ENCODE measurements at places on chromosomes 3 and 15.

- DNase-seq = no peak
Observed at GRCh38 chr3:60536420-60536819, 714.8 kb downstream of the FHIT start.

GRCh38 chr3:107800710-107801109 lies 277.9 kb downstream of the BBX start:
- DNase-seq = no peak

GRCh38 chr15:87345961-87346360 lies 910.6 kb downstream of the NTRK3 start:
- DNase-seq = no peak

DNA sequence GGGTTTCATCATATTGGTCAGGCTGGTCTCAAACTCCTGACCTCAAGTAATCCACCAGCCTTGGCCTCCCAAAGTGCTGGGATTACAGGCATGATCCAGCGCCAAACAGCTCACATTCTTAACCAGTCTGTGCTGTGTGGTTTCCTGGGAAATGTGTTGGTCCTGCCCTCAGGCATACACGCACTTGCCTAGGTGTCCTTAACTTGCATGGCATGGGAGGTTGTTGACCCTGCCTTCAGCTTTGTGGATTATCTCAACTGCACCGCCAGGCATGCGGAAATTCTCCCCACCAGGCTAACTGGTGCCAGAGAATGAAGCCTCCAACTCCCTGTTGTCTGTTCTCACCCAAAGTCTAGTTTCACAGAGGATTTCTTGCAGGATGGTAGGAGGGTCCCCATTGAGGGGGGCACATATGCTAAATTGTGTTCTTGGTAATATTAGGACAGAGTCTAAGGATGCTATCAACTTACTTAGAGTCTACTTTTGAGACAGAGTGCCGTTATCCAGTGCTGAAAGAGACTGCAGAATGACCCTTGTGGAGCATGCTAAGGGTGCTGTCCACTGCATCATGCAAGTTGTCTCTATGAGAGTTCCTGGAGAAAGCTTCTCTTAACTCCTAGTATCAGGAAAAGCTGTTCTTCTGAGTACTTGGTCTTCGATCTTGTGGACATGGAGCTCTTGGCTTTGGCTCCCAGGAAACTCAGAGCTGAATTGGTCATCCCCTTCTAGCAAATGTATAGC lies 61.6 kb upstream of the EIF1B start:
- no peak for DNase-seq

DNA sequence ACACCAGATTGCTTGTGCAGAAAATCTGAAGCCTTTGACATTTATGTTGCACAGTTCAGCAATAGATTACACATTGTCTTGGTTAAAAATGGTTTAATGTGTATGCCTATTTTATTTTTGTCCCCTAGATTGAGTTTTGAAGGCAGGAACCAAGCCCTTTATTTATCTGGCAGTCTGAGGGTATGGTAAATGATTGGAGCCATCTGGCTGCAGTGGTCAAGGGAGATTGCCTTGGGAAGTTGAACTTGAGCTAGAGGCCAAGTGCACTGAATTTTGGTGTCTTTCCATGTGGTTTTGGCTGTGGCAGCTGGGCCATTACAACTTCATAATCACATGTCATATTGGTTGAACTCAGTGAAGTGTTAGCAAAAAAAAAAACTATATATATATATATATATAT lies 248.7 kb upstream of the C2CD4B start:
- no peak for DNase-seq

DNA sequence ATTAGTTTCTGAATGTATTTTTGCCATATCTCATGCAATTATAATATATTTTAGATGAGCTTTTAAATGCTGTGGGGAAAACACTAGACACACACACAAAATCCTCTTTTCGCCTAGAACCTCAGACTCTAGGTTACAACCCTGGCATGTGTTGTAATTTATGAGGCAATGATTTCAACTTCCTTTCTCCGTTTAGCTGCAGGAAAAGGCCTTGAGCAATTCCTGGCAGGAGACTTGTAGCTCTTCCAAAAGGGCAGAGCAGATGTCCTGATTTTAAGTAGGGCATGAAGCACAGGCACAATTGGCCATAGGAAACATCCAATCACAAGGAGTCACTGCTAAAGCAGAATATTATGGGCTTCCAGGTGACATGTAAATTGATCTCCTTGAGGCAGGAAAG lies 82.0 kb downstream of the GPR156 start:
- DNase-seq = no peak

GRCh38 chr3:56200251-56200650 lies 268.0 kb downstream of the ERC2 start:
- no peak for DNase-seq

DNA sequence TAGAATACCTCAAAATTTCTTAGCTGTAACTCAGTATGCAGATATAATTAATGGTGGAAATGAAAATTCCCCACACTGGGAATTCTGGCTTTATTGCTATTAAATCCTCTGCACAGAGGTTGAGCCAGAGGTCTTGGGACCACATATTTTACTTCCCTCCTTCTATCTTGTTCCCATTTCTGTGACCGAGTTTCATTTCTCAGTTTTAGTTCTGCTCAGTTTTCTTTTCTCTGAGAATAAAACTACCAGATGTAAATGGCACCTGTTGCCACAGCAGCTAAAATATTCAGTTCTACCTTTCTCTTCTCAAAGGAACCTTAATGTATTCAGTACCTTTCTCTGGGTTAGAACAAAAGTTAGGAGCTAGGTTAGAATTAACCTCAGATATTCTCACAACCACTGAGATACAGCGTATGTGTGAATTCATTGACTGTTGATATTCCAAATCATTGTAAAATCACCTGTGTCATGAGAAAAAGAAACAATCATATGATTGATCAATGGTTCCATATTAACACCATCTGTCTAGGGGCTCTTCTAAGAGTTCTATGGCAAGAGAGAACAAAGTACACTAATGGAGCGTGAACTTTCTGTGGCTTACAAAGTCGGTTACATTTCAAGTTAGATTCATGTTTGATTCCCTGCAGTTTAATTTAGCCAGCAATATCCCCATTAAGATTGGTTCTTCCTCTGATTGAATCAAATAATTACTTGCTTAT lies 374.1 kb downstream of the EFHB start:
- no peak for DNase-seq

DNA sequence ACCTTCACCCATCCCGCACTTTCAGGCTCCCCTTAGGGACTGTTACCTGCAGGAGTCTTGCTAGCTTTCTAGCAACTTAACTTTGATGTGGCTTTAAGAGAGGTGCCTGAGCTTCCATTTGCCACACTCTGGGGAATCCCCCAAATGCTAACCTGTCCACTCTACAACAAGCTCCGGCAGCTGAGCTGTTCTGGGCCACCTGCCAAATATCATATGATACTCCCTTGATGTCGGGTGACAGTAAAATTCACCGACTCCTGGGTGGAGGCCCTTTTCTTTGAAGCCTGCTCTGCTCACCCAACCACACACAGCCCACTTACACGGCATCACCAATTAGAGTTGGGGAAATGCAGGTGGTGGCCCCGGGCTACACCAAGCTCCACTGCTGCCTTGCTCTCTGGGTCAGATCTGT lies 38.0 kb upstream of the XCR1 start:
- DNase-seq = peak; percentile 78

GRCh38 chr3:185532901-185533300 lies 19.5 kb downstream of the LIPH start:
- DNase-seq = no peak

GRCh38 chr3:66561367-66561766 lies 60.5 kb upstream of the LRIG1 start:
- DNase-seq = no peak

- DNase-seq = no peak
Observed at GRCh38 chr3:33775363-33775762, 23.1 kb upstream of the PDCD6IP start.

- peak; percentile 15 for DNase-seq
Observed at GRCh38 chr15:58748852-58749531, 515 bp downstream of the ADAM10 start.

- DNase-seq = no peak
Observed at GRCh38 chr15:36778531-36778930, 199.1 kb downstream of the CDIN1 start.

DNA sequence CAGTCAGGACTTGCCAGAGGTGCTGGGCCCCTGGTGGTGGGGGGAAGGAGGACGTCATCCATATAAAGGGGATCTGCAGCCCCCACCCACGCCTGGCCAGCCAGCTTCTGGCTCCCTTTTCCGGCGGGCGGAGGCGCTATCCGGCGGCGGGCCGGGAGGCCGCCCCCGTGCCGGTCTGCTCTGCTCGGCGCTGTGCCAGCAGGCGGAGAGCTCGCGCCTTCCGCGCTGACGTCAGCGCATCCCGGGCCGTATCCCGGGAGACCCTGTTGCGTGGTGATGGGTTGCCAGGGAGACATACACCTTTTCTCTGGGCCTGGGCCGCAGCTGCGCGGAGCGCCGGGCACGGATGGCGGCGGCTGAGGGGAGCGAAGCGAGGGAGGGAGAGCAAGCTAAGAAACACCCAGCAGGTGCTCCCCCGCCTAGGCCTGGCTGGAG lies 1.1 kb downstream of the FAM131A start:
- no peak for DNase-seq

DNA sequence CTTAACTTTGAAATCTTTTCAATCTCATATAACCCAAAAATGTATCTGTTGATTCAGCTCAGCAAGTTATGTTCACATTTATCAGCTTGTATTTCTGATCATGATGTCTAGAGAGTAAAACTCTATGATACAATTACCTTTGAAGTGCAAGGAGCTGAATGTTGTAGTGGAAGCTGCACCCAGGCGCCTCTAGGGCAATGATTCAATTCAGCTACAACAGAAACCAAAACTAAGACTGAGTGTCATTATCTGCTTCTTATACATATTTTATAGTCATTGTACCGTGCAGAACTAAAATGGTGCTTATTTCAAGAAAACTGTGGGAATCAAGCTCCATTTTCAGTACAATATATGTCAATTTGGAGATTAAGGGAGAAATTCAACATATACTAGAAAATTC lies 1237.5 kb downstream of the ZPLD1 start:
- no peak for DNase-seq

DNA sequence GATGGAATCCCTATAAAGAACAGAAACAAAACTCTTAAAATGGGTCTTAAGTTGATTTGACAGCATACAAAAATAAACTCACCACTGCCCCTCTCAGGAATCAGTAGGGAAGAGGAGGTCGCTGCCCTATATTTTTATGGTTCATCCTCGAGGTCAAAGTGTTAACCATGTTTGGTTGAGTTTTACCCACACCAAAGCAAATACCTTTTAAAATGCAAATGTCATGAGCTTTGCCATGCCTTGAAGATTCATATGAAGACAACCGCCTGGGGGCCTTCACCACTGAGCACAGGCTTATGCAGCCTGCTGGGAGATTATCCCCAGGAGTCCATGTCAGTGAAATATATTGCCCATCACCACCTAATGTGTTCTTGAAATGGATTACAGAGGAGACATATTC lies 66.1 kb downstream of the GLB1 start:
- no peak for DNase-seq

DNA sequence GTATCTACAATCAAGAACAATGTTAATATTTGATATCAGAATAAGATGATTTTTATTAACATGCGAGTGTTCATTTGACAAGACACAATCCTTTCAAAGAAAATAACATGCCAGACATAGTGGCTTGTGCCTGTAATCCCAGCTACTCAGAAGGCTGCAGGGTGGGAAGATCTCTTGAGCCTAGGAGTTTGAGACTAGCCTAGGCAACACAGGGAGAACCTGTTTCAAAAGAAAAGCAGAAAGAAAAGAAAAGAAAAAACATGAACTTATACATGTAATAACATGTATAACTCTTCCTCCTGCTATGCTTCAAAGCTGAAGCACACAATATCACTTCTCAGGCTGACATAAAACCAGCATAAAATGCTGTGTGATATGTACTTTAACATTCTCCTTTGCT lies 253.7 kb downstream of the FOXP1 start:
- no peak for DNase-seq

DNA sequence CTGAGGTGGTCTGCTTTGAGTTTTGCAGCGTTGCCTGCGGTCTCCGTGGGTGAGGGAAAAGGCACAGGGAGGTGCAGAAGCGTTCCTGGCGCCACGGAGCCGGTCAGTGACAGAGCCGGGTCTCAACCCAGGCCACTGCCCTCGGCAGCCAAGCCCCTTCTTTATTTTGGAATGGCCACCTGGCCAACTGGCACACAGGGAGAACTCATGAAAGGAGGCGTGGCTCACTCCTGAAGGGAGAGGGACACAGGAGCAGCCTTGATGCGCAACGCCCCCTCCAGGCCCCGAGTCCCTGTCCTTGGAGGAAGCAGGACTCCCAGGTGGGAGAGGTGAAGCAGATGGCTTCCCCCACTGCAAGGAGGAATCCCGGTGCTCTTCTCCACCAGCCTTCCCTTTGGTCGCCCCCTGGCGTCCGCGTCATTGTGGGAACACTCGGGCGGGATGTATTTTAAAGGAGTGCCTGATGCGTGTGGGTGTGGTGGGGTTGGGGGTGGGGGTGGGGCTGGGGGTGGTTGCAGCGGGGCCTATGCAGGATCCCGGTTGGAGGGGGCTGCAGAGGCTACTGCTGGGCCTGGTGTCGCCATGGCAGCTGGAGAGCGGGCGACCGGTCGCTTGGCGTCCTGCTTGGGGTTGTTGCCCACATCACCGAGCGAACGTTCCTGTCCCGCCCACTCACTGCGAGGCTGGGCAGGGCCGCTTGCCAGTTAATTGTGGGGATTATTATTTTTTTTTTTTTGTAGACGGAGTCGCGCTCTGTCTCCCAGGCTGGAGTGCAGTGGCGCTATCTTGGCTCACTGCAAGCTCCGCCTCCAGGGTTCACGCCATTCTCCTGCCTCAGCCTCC lies 32.6 kb downstream of the APBA2 start:
- no peak for DNase-seq

GRCh38 chr3:28053759-28054158 lies 187.7 kb upstream of the CMC1 start:
- DNase-seq = no peak

GRCh38 chr15:64256051-64256450 lies 93.2 kb upstream of the PPIB start:
- no peak for DNase-seq

DNA sequence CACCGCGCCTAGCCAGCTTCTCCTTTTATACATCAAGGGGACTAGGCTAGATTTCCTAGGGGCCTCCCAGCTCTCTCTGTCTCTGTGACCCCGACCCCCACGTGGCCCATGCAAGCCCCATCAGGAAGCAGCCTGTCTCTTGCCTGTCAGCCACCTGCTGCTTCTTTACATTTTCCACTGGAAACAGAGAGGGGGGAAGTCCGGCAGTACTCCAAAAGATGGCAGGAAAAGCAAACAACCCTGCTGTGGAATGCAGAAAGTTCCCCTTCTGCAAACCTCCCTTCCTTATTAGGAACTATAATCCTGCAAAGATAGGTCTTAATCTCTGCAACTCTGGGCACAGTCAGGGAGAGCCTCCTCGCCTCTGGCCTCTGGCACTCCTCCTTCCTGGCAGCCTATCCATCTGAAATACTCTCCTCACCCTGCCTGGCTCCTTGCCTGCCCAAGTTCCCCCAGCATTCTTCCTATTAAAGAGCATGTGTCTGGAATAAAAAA lies 47.4 kb upstream of the HACD2 start:
- DNase-seq = no peak

GRCh38 chr3:98500019-98500418 lies 2.5 kb downstream of the OR5K2 start:
- no peak for DNase-seq

GRCh38 chr3:119219069-119219468 lies 21.6 kb downstream of the B4GALT4 start:
- DNase-seq = no peak

- no peak for DNase-seq
Observed at GRCh38 chr3:157101486-157101885, 58.5 kb downstream of the CCNL1 start.

- no peak for DNase-seq
Observed at GRCh38 chr3:66019896-66020295, 18.8 kb downstream of the MAGI1 start.
